ENCODE measurements at places on chromosomes 5 and 9. TPM values are rescaled to one million over a fixed set of nuclear protein-coding genes. Genes with fewer than 3 reads are reported as not detected.

HAVCR2 gene
- total RNA-seq, result 0.44 TPM

GADD45G gene
- 0.66 TPM for total RNA-seq

HACD4 gene
- 9.1 TPM for total RNA-seq

CDC20B gene
- 0.22 TPM for total RNA-seq

NFIB gene
- total RNA-seq, result 6.3 TPM

SEMA5A gene
- 16.0 TPM for total RNA-seq

LRRC19 gene
- not detected for total RNA-seq

POU4F3 gene
- total RNA-seq, result under 0.01 TPM

SLC4A9 gene
- total RNA-seq, result not detected

NR6A1 gene
- total RNA-seq, result 1.3 TPM

PCDHA4 gene
- total RNA-seq, result 0.11 TPM
